Activated naive CD4-positive, alpha-beta T cell (primary cell): ENCODE measurements at places on chromosomes 12 and 14.

DNA sequence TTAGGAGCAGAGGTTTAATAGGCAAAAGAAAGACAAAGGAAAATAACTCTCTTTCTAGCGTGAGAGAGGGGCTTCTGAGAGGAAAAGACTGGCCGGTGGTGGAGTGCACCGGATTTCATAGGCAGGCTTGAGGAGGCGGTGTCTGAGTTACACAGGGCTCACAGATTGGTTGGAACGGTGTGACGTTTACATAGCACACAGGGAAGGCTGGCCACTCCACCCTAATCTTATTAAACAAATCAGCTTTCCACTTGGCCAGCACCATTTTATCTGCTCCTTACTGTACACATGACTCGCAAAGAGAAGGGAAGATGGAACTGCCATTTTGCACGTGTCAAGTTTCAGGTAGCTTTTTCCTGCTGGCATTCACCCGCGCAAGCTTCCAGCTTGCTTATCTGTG lies 587.7 kb downstream of the RPL10L start:
- no peak for DNase-seq

DNA sequence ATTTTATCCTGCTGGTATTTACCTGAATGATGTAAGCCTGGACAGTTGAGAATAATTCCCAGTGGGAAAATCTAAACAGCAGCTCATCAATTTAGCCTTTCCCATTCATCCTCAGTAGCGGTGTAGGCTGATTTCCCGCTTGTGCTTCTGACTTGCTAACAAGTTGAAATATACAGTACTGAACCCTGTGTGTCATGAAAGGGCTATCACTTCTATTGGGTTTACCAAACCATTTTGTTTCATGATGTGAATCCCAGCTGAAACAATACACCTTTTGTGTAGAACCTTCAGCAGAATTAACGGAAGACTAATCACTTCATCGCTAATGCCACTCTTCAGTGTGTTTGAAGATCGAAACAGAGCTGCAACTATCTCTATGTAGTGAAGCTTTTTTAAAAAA lies 88.4 kb downstream of the POLR3B start:
- no peak for DNase-seq

GRCh38 chr14:101812071-101812470 lies 50.6 kb downstream of the PPP2R5C start:
- no peak for DNase-seq

- no peak for DNase-seq
Observed at GRCh38 chr14:85198001-85198400, 331.9 kb upstream of the FLRT2 start.

DNA sequence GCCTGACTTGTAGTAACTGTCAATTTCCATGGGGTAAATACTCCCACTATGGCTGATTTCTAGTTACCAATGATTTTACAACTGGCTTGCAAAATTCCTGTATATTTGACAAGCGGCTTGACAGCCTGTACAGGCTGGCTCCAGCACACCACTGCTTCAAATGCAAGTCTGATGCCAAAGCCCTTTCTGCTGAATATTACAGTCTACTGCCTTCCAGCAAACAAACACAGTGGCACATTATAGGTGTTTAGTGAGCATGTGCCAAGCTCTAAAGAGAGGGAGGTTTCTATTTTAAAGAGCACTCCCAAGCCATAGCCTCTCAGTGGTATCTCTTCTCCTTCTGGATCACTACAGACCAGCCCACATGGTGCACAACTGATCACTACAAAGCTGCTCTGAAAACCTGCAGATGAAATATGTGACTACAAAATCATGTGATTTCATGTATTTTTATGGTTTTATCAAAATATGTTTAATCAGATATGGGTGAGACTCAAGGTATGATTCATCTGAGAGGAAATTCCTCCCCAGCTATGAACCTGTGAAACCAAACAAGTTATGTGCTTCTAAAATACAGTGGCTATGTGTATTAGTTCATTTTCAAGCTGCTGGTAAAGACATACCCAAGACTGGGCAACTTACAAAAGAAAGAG lies 101.5 kb downstream of the RPAP3 start:
- DNase-seq = no peak

GRCh38 chr12:81596558-81596957 lies 162.6 kb downstream of the PPFIA2 start:
- no peak for DNase-seq

DNA sequence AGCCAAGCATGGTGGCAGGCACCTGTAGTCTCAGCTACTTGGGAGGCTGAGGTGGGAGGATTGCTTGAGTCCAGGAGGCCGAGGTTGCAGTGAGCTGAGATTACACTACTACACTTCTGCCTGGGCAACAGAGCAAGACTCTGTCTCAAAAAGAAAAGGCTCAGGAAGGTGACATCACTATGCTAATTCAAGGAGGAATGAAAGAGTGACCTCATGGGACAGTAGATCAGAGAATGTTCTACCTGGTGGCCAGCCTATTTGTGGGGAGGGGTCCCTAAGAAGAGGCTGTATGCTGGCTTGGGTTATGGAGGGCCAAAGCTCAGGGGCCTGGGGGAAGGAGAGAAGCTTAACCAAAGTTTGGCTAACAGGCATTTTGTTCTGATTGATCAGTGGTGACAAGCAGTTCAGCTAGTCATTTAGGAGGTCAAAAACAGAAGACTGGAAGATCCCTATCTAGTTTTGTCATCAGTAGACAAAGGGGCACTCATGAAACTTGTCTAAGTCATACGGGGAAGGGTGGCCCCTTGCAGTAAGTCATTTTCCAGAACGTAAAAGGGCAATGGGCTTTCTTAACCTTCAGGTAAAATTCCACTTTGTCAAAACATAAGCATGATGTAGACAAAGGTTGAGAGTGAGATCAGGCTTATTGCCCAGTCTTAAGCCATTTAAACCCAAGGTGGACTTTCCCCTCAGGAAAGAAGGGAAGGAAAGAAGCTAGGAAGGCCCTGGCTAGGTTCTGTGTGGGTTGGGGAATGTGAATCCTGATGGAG lies 60.8 kb upstream of the EEA1 start:
- no peak for DNase-seq

DNA sequence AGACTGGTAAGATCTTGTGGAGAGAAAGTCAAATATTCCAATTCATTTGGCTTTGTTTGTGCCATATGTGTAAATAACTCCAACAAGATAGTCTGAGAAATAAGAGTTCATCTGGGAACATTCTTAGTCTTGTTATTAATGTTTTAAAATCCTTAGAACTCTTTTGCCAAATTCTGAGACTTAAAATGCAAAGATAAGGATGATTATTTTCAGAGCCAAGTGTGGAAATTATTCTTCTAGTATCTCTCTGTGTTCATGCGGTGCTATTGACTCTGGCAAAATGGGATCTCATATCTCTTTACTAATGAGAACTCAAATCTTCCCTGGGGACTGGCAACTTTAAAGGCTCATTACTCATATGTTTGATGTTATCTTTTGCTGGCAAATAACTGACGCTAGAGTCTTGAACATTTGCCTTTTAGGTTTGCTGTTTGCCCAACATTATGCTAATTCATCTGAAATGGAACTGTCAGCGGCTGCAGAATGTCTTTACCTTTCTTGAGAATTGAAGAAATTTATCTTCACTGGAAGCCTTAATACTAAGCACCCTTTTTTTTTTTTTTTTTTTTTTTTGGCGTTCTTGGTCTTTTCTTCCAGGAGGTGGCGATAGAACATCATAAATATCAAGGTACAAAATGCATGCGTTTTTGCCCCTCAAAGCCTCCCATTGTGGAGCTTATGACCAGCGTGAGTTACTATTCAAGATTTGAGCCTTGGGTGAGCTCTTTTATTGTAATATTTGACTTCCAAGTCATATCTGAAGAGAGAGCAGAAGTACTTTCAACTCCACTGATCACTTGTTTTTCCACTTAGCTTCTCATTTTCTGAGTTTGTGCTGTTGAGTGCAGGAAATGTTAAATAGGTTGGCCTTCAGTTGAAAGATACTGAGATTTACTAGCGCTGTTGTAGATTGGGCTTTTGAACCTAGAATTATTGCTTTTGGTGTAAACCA lies 86.5 kb downstream of the CAND1 start:
- DNase-seq = no peak

GRCh38 chr14:38201137-38201828 lies 6.4 kb upstream of the SSTR1 start:
- no peak for DNase-seq

- DNase-seq = no peak
Observed at GRCh38 chr12:59929110-59929509, 333.3 kb downstream of the SLC16A7 start.

- no peak for DNase-seq
Observed at GRCh38 chr12:52506858-52507715, 13.1 kb downstream of the KRT5 start.

DNA sequence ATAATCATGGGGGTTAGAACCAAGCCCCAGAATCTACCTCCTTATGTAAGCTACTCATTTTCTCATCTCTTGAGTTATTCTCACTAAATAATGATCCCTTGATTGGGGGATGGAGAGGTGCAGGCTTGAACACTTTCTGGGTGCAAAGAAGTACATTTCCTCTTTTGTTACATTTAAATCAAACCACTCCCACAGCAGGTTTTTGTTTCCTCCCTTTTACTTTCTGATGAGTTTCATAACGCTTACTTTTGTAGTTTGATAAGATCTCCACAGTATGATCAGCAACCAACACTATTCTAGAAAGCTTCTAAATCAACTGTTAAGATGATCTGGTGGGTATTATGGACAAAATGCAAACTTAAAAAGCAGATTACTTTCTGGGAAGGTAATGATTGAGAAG lies 20.5 kb downstream of the VCPKMT start:
- no peak for DNase-seq

GRCh38 chr14:80211153-80212022 lies at the start of gene DIO2:
TSS of gene DIO2 (minus strand) at chr14:80211504. CDS start at chr14:80211472, 32 bp downstream.
- DNase-seq = no peak

DNA sequence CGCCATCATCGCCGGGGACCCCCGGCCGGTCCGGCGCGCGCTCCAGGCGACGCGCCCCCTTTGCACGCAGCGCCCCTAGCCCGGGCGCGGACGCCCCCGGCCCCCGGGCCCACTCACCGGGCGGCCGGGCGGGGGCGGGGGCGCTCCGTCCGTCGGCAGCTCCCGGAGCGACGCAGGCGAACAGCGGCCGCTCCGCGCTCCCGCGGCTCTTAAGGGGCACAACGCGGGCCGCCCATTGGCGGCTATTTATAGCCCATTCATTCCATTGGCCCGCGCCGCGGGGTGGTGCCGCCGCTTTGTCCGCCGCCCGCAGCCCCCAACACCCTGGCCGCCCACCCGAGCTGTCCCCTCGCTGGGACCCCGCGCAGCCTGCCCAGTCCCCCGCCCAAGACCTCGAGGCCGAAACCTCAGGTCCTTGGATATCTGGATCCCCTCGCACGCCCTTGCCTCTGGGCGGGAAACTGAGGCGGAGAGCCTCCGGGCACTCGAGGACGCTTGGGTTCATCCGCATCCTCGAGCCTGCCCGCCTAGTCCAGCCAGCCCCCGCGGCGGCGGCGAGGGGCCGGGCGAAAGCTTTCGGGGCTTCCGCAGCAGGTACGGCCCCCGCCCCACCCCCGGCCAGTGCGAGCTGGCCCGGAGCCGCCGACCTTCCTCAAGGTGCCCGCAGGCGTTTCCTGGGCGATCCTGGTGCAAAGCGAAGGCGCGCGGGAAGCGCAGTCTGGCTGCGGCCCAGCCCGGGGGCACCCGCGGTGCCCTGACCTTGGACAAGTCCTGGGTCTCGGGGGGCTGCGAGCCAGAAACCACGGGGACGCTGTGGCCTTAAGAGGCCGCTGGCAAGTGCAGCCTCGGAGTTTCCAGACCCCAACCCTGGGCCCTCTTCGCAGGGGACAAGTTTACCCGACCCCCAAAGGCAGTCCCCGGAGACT lies at the start of gene CKB:
TSS of gene CKB (minus strand) at position 182 of the 926 bp plus-strand sequence. CDS start 337 bp downstream, outside the sequence.
- no peak for DNase-seq

- DNase-seq = no peak
Observed at GRCh38 chr12:93314177-93314497, 63.6 kb upstream of the NUDT4 start.

DNA sequence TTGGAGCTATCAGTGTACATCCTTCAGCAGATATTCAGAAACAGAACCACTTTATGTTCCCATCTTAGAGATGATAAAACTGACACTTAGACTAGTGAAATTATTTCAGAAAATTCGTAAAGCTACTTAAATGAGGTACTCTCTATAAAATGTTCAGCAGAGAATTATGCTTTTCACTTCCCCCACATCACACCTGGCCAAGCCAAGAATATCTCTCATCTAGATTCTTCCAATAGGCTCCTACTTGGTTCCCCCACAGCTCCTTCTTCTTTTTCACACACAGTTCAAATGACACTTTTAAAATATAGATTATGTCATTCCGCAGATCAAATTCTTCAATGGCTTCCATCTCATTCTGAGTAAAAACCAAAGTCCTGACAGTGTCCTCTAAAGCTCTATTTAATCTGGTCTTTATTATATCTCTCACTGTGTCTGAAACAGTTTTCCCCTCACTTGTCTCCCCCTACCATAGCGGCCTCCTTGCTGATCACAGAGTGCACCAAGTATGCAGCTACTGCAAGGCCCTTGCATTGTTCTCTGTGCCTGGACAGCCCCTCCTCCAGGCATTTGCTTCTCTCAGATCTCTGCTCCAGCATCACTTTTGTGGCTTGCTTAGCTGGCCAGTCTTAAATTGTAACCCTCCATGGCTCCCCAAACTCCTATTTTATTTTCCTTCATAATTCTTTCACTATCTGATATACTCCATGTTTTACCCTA lies 736.8 kb upstream of the USP15 start:
- no peak for DNase-seq

GRCh38 chr14:105290621-105291346 lies 10.0 kb downstream of the BRF1 start:
- DNase-seq = no peak

- no peak for DNase-seq
Observed at GRCh38 chr12:75977590-75977951, 54.0 kb downstream of the PHLDA1 start.
